Thoracic aorta endothelial cell (primary cell): ENCODE measurements at places on chromosomes 7 and 10. TPM values are rescaled to one million over a fixed set of nuclear protein-coding genes. Genes with fewer than 3 reads are reported as not detected.

Gene KCNIP2
- total RNA-seq: 0.79 and 0.80 TPM in 2 replicates

Gene CDC14C
- total RNA-seq: not detected in 2 replicates

Gene APBB1IP
- total RNA-seq: not detected in 2 replicates

Gene TMEM196
- not detected in 2 replicates for total RNA-seq

Gene MUC12
- not detected in 2 replicates for total RNA-seq

Gene CRHR2
- not detected in 2 replicates for total RNA-seq
